ENCODE measurements at places on chromosomes 4 and X. TPM values are rescaled to one million over a fixed set of nuclear protein-coding genes. Genes with fewer than 3 reads are reported as not detected.

Gene TMEM255A
- total RNA-seq: not detected

Gene NUP62CL
- not detected for total RNA-seq

Gene CENPVL2
- total RNA-seq: not detected

Gene BEX5
- total RNA-seq: not detected

Gene RAB33A
- total RNA-seq: not detected

- DNase-seq: no peak
Observed at GRCh38 chr4:173736840-173737239, 206.8 kb upstream of the HAND2 start.

GRCh38 chrX:137482136-137482535 is 83.8 kb upstream of the ZIC3 start:
- no peak for DNase-seq

- peak; percentile 13 for DNase-seq
Observed at GRCh38 chr4:113591982-113592381, 169.6 kb downstream of the CAMK2D start.

DNA sequence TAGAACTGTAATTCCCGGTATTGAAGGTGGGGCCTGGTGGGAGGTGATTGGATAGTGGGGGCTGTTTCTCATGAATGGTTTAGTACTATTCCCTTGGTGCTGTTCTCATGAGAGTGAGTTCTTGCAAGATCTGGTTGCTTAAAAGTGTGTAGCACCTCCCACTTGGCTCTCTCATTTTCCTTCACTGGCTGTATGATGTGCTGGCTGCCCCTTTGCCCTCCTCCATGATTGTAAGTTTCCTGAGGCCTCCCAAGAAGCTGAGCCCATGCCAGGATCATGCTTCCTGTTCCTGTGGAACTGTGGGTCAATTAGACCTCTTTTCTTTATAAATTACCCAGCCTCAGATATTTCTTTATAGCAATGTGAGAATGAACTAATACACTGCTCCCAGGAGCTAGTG is 8.7 kb downstream of the ANXA10 start:
- no peak for DNase-seq

DNA sequence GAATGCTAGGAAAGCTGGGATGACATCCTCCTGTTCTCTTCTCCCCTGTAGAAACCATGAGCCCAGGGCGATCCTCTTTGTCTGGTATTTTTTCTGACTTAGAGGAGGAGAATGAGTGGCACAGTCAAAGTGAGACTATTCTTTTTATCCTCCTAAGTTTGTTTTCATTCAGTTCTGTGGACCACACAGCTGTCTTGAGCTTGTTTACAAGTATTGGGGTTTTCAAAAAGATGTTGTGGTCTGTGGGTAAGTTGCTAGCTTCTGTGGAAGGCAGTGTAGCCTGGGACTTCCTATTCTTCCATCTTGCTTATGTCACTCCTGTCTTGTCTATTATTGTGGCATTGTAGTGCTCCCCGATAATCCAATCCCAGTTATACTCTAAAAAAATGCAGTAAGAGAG is 223.0 kb downstream of the PAPSS1 start:
- DNase-seq: no peak

GRCh38 chr4:122205687-122206086 is 53.6 kb downstream of the BLTP1 start:
- no peak for DNase-seq

GRCh38 chr4:39054497-39054896 is 7.5 kb upstream of the KLHL5 start:
- DNase-seq: no peak

Measured in MG63 (cell line).